ENCODE measurements at places on chromosomes 12 and 14. TPM values are rescaled to one million over a fixed set of nuclear protein-coding genes. Genes with fewer than 3 reads are reported as not detected.

- DNase-seq: no peak
Measured at GRCh38 chr12:132558042-132558856, 52.1 kb downstream of the LRCOL1 start.

DNA sequence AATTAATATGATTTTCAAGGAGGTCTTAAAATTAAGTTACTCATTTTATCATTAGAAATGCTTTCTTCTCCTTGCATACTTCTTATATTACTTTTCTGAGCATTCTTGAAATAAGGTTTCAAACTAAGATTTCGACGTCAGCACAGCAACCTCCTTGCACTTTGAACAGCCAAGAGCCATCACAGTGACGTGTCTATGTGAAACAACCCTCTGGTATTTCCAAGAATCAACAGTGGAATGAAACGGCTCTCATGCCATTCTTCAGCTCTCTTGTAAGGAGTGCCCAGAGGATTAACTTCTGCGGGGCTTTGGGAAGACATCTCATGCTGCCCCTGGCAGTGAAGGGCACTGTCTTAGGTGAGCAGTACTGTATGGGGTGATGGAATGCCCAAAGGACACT is 109.2 kb downstream of the EFCAB11 start:
- no peak for DNase-seq

The PPP1R1A gene
- 13.1 TPM for total RNA-seq

The RERGL gene
- total RNA-seq: not detected

- no peak for DNase-seq
Measured at GRCh38 chr14:99426813-99427346, 53.8 kb downstream of the SETD3 start.

DNA sequence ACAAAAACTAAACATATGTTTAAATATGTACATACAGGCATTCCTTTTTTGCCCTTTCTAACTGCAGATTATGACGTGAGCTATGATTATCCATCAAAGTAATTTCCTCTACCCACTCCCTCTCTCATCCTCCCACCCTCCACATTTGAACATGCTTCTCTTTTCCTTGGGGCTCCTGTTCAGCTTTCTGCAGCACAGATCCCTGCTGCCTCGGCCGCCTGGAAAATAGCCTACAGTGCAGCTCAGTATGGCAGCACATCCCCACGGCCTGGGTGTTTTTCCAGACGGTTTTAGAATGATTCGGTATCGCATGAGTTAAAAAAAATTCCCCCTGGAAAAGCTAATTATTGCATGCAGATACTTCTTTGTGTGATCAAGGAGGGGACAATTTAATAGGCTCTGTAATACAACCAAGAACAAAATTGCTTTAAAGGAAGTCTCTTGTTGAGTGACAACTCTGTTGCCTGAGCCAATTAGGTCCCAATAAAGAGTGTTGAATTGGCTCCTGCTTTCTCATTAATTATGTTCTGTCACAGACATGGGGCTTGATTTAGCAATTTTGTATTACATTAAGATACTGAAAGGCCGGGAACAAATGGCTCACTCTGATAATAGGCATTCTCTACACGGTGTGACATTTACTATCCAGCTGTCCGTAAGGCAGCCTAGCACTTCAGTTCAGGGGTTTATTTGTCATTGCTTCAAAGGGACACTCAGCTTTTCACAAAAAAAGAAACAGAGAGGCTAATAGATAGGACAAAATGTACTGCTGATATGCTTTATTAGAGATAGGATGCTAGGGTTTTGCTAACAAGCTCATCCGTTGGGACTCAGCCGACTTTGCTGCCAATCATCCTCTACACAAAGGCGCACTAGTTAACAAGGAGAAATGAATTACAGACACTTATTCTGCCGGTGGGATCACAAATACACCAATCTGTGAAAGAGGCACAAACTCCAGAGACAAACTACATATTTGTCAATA is 285.8 kb upstream of the G2E3 start:
- no peak for DNase-seq

The CCDC177 gene
- 2.9 TPM for total RNA-seq

The EML1 gene
- 32.9 TPM for total RNA-seq

DNA sequence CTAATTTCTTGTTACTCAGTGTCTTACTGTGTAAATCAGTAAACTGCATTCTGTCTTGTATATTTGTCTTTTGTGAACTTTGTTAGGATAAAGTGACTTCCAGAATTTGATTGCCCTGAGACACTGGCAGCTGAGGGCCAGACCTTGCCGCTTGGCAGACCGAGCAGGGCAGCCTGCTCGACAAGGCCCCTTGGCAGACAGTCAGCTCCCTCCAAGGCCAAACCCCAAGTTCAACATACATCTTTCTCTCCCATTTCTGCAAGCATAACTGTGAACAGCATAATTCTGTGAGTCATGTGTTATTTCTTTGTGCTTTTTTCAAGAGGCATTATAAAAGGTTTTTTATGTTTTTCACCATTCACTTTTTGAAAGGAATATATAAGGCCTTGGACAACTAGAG is 39.2 kb upstream of the BMAL2 start:
- DNase-seq: no peak

DNA sequence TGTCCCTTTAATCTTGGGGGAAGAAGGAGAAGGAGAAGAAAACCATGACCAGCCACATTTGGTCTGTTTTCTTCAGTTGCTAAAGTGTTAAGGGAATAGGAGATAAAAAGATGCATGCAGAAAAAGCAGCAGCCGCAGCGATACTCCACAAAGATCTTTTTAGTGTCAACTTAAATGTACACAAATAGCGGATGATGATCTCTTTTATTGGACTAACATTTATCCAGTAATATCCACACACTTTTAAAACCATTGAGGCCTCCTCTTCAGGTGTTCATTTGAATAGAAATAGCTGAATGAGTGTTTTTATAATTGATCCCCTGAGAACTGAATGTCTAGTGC is 83.5 kb downstream of the PAPOLA start:
- DNase-seq: no peak

DNA sequence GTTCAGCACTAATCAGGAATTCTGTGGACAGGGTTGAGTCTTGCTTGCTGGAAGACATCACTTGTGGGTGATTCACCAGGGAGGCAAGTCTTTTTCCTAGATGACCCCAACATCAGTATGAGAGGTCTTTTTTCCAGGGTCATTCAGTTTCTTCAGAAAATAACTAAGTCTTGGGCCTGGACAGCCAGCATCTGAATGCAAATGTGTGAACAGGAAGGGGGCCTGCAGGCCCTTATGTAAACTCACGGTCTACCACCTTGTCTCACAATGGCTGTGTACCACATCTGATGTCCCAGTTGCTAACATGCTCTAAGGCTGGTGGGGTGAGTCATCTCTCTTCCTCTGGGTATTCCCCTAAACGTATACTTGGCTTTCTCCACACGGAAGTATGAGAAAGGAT is 79.2 kb downstream of the HECTD4 start:
- no peak for DNase-seq

The POTEG gene
- not detected for total RNA-seq

- no peak for DNase-seq
Measured at GRCh38 chr12:84637926-84638325, 274.7 kb downstream of the SLC6A15 start.

DNA sequence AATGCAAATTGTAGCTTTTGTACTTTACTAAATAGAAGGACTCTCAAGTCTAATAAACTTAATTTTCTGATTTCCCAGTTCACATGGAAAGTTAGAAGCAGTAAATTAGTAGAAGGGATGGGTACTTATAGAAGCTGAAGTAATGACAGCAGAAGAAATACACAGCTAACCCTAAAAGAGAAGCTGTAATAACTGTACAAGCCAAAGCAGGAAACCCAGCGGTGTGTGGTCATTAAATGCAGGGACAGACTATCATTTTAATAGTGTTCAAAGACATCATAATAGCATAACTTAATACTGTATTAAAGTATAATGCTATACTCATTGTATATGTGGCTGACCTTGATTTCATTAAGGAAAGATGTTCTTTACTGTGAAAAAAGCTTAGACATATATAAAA is 74.9 kb downstream of the PCNX1 start:
- DNase-seq: no peak

- DNase-seq: no peak
Measured at GRCh38 chr12:11059784-11060183, 2.3 kb downstream of the TAS2R46 start.

GRCh38 chr14:49677643-49678042 is 10.4 kb downstream of the POLE2 start:
- no peak for DNase-seq

The C1S gene
- 7.3 TPM for total RNA-seq

DNA sequence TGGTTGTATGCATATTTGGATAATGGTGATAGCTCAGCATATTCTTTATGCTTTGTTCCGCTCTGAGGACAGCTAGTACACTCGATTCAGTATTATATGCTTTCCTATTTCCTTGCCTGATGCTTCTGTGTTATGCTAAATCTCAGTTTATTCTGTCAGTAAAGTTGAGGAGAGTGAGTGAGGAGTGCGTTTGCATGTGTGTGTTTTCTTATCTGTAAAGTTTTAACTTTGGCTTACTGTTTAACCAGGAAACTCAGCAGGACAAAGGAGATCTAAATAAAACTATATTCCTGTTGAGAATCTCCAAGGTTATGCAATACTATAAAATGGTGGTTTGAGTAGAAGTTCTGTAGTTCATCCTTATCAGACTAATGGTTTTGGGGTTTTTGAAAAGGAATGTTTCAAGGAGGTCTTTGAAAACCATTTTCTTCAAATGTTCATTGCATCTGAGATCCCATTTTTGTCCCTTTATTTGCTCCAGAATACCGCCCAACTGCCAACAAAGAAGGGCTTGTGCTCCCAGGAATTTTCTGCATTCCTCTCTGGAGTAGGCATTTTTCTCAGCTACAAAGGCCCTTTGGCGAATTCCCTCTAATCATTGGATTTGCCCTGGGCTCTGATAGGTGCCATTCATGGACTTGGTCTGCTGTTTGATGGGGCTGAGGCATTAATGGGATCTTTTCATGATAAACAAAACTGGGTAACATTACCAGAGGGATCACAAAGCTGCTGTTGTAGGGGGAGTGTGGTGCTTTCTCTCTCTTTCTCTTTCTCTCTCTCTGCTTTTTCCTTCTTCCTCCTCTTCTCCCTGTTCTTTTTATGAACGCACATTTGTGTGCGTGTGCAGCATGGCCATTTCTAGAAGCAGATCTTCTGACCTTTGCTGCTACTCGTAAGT is 71.7 kb downstream of the HMGA2 start:
- DNase-seq: no peak

DNA sequence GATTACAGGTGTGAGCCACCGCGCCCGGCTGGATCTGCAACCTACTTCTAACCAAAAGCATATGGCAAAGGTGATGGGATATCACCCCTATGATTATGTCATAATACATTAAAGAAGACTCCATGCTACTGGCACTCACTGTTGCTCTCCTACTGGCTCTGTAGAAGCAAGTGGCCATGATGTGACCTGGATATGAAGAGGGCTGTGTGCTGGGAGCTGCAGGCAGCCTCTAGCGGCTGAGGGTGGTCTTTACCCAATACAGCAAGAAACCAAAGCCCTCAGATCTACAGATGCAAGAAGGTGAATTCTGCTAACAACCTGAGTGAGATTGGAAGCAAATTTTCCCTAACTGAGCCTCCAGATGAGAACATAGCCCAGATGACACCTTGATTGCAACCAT is 34.2 kb upstream of the TRIM9 start:
- DNase-seq: no peak

The ANKS1B gene
- total RNA-seq: 8.5 TPM

DNA sequence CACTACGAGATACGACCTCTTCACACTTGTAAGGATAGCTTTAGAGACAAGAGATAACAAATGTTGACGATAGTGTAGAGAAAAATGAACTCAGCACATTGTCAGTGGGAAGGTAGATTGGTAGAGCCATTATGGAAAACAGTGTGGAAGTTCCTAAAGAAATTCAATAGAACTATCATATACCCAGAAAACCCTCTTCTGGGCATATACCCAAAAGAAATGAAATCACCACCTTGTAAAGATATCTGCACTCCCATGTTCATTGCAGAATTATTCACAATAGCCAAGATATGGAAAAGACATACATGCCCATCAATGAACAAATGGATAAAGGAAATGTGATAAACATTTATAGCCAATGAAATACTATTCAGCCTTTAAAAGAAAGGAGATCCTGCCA is 499.8 kb upstream of the TBX3 start:
- no peak for DNase-seq

- no peak for DNase-seq
Measured at GRCh38 chr12:9749640-9750039, 11.1 kb downstream of the CD69 start.

The FAM181A gene
- total RNA-seq: not detected

DNA sequence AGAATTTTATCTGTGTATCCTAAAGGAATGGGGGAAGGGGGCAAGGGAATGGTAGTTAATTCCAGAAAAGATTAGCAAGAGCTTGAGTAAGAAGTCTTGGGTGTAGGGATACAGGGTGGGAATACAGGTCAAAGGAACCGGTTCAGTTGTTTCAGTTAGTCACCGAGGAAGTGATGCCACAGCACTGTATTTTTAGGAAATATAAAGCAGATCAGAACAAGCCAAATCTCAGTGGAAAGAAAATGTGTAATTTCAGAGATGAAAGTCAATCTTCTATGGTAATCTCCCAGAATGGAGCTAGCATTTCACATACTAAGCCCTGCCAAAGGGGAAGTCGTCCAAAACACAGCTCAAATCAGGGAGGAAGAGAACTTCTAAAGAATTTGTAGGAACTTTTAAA is 4.7 kb upstream of the TUBA1C start:
- no peak for DNase-seq

DNA sequence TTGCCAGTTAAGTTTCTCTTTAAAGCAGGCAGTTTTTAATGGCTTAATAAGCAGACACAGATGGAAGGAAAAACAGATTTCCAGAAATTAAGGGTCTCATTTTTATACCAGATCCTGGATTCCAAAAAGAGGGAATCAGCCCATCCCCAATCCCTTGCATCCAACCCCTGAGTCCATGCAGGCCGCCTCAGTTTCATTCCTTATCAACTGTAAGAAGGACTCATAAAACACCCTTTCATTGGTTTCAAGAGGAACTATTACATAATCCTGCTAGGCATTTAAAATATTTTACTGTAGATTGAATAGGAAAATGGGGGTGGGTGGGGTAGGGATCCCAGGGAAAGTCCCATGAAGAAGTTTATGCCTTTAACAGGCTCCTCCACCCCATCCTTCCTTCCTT is 9.4 kb downstream of the CCDC184 start:
- DNase-seq: no peak

DNA sequence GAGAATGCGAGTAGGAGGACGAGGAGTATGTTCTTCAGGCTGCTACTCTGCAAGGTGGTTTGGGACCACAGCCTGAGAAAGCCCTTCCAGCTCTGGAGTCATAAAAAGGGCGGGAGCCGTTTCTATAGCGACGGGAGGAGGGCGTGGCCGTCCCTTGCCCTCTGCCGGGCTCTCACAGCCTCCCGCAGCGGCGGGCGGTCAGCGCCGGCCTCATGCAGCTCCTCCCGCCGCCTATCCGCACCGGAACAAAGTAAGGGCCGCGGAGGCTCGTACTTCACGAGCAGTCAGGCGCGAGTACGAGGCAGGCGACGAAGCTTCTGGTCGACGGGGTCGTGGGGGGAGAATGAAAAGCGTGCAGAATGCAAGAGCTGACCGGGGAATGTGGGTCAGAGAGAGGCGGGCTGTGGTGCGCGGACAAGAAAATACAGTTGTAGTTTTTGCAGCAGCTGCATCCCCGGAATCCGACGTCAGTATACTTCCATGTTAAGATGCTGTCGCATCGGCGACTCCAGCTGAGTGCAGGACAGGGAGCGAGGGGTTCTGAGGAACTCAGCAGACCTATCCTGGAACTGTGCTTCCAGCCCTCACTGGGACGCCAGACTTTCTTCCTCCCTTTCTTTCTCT is at the start of gene DYRK4:
TSS of gene DYRK4 (plus strand) at position 175 of the 624 bp plus-strand sequence. CDS start at position 213, 38 bp downstream.
- DNase-seq: peak; percentile 93

All from H1 (cell line).